Large intestine (tissue), 12 donors: ENCODE measurements at places on chromosomes 5 and 9. TPM values are rescaled to one million over a fixed set of nuclear protein-coding genes. Genes with fewer than 3 reads are reported as not detected.

GRCh38 chr5:58622936-58623871 is 40.3 kb downstream of the RAB3C start:
- peaks cover under 1% of the 10 kb centered on the region for H3K4me1 ChIP-seq
- no peaks in the 10 kb centered on the region for H3K36me3 ChIP-seq
- no peaks in the 10 kb centered on the region for H3K27me3 ChIP-seq
- DNase-seq, result no peak

- H3K27me3 ChIP-seq, result no peaks in the 10 kb centered on the region
- H3K36me3 ChIP-seq, result no peaks in the 10 kb centered on the region
- no peak for DNase-seq
- H3K4me3 ChIP-seq, result no peak overlapping the region
Measured at GRCh38 chr5:92283521-92283920, 900.4 kb upstream of the ARRDC3 start.

DNA sequence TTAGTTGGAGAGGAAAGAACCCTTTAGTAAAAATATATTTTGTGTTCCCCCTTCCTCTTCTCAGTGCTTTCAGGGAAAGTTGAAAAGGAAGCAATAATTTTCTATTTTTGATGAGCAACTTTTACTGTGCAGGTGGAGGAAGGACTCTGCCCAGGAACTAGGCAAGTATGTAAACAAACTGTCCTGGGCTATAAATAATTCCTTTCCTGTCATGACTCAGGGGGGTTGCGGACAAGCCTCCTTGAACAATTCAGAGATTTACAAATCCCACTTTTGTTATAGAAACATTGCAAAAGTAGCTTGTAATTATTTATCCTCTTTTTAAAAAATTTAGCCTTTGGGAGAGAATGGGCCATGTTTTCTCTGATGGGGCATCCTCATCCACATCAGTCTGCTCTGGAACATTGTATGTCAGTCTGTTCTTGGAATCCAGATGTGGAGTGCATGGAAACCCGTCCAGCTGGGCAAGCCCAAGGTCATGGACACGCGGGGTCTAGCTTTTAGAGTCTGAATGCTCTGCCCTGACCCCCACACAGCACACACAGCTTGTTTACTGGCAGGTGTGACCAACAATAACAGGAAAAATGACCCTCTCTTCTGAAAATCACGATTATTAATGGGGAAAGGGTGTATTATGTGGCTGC is 127.6 kb downstream of the GADD45G start:
- peaks cover 28% of the 10 kb centered on the region for H3K4me1 ChIP-seq
- H3K36me3 ChIP-seq, result no peaks in the 10 kb centered on the region

- H3K27ac ChIP-seq, result no peak overlapping the region
- H3K4me1 ChIP-seq, result no peaks in the 10 kb centered on the region
- H3K27me3 ChIP-seq, result no peaks in the 10 kb centered on the region
- H3K4me3 ChIP-seq, result no peak overlapping the region
Measured at GRCh38 chr9:105608721-105609598, 51.0 kb downstream of the FKTN start.

GRCh38 chr9:130069048-130069447 is 15.3 kb downstream of the GPR107 start:
- peaks cover 2% of the 10 kb centered on the region for H3K36me3 ChIP-seq
- H3K27me3 ChIP-seq, result no peaks in the 10 kb centered on the region
- no peak overlapping the region for H3K27ac ChIP-seq
- no peak overlapping the region for H3K4me3 ChIP-seq
- peaks cover 9% of the 10 kb centered on the region for H3K4me1 ChIP-seq
- DNase-seq, result no peak

- no peak overlapping the region for H3K4me3 ChIP-seq
- H3K27ac ChIP-seq, result no peak overlapping the region
- no peak for DNase-seq
- no peaks in the 10 kb centered on the region for H3K36me3 ChIP-seq
- H3K4me1 ChIP-seq, result peaks cover 7% of the 10 kb centered on the region
Measured at GRCh38 chr9:98432960-98433359, 177.5 kb upstream of the TBC1D2 start.

- no peaks in the 10 kb centered on the region for H3K4me1 ChIP-seq
- no peaks in the 10 kb centered on the region for H3K27me3 ChIP-seq
- H3K4me3 ChIP-seq, result no peak overlapping the region
- no peak overlapping the region for H3K27ac ChIP-seq
- no peaks in the 10 kb centered on the region for H3K36me3 ChIP-seq
- DNase-seq, result no peak
Measured at GRCh38 chr5:107149243-107150005, 521.3 kb downstream of the EFNA5 start.

DNA sequence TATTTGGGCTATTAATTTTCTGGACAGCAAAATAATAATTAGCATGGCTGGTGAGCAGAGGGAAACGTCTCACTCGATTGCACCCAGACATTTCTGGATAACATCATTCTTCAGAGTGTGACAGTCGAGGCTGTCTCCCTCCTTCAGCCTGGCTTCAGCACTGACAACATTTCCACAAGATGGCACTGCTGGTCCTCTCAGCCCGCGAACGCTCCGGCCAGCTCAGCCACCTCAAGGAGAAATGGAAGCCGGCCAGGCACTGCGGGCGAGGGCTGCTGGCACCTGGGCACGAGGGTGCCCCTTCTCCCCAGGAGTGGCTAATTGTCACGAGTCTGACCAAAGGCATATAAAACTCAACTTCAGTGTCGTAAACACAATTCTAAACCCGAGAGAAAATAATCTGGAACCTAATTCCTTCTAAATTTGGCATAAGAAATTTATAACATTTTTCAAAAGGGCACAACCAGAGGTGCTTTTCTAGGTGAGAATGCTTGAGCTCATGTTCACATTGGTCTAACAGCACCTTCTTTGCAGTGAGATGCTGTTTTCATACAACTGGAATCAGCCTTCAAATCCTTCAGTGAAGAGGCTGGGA is 65.9 kb downstream of the DAP start:
- peaks cover 5% of the 10 kb centered on the region for H3K36me3 ChIP-seq
- no peaks in the 10 kb centered on the region for H3K4me1 ChIP-seq
- H3K27me3 ChIP-seq, result no peaks in the 10 kb centered on the region
- DNase-seq, result peak; percentile 37
- H3K4me3 ChIP-seq, result no peak overlapping the region
- H3K27ac ChIP-seq, result no peak overlapping the region

- H3K36me3 ChIP-seq, result no peaks in the 10 kb centered on the region
- H3K27me3 ChIP-seq, result no peaks in the 10 kb centered on the region
- no peak overlapping the region for H3K27ac ChIP-seq
- DNase-seq, result no peak
- H3K4me1 ChIP-seq, result no peaks in the 10 kb centered on the region
Measured at GRCh38 chr5:143472576-143472975, 69.1 kb upstream of the NR3C1 start.

- H3K27ac ChIP-seq, result no peak overlapping the region
- H3K27me3 ChIP-seq, result no peaks in the 10 kb centered on the region
- no peaks in the 10 kb centered on the region for H3K36me3 ChIP-seq
- DNase-seq, result no peak
Measured at GRCh38 chr9:6133346-6134063, 82.1 kb upstream of the IL33 start.

DNA sequence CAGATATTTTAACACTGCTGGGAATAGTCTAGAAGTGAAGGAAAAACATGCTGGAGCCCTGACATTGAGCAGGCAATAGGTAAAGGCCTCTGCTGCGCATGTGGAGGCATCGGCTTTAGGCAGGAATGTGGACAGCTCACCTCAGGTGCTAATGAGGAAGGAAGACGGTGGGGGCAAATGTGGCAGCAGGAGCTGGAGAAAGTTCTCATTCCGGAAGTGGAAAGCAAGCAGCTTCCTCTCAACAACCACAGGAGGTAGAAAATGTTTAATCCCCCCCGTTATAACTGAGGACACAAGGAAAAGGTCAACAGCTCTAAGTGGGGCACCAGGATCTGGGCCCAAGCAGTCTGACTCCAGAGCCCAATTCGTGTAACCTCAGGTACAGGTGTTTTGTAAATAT is 7.6 kb upstream of the RPS14 start:
- H3K27ac ChIP-seq, result no peak overlapping the region
- DNase-seq, result no peak
- H3K36me3 ChIP-seq, result no peaks in the 10 kb centered on the region
- no peaks in the 10 kb centered on the region for H3K27me3 ChIP-seq
- no peak overlapping the region for H3K4me3 ChIP-seq

DNA sequence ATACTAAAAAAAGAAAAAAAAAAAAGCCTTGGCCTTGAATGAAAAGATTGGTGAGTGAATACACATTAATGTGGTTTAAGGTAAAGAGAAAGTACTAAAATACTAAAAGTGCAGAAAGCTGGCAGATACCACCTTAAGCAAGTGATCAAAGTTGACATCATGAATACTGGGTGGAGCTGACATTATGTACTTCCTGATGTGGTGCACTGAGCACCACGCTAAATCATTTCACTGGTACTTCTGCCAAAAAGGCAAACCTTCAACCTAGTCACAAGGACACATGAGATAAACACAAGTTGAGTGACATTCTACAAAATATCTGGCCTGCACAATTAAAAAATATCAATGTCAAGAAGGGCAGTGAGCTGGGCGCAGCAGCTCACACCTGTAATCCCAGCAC is 33.8 kb upstream of the PANK3 start:
- peaks cover 4% of the 10 kb centered on the region for H3K4me1 ChIP-seq
- no peak overlapping the region for H3K4me3 ChIP-seq
- no peak overlapping the region for H3K27ac ChIP-seq
- no peaks in the 10 kb centered on the region for H3K36me3 ChIP-seq
- DNase-seq, result peak; percentile 33

DNA sequence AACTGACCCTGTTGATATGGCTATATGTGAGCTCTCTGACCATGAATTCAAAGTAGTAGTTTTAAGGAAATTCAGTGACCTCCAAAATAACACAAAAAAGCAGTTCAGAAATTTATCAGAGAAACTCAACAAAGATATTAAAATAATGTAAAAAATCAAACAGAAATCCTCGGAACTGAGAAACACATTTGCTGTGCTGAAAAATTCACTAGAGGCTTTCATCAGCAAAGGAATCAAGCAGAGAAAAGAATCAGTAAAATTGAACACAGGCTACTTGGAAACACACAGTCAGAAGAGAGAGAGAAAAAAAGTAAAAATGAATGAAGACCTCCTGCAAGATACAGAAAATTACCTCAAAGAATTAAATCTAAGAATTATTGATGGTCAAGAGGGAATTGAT is 417.2 kb downstream of the TMEM232 start:
- no peak for DNase-seq
- no peaks in the 10 kb centered on the region for H3K36me3 ChIP-seq
- no peaks in the 10 kb centered on the region for H3K4me1 ChIP-seq
- H3K27me3 ChIP-seq, result no peaks in the 10 kb centered on the region

DNA sequence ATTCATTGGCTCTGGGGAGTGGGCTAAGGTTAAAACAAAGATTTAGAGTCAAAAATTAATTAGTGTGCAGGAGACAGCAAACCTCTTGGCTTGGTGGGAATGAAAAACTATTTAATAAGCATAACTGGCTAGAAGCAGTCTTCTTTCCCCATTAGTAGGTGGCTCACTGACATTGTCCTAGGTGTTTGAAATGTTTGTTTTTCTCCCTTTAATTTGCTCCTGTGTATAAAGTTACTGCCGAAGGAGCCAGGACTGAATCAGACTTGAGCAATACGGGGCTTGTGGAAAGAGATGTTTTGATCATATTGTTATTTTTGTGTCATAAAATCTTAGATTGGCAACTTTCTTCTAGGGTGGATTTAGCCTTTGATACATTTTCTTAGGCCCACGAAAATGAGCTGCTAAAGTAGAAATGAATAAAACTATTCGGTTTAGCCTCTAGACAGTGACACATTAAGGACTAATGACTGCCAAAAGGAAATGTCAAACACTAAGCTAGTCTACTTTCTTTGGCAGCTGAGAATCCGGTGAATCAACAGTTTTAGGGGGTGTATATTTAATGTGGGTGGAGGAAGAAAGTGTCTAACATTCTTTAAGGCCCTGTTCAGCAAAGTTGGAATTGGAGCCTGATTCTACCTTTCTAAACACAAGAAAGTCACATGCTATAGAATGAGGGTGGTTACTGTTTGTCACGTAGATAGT is 30.2 kb downstream of the LRRTM2 start:
- no peak for DNase-seq
- no peaks in the 10 kb centered on the region for H3K4me1 ChIP-seq
- H3K27ac ChIP-seq, result no peak overlapping the region
- no peak overlapping the region for H3K4me3 ChIP-seq
- H3K36me3 ChIP-seq, result no peaks in the 10 kb centered on the region
- H3K27me3 ChIP-seq, result no peaks in the 10 kb centered on the region

DNA sequence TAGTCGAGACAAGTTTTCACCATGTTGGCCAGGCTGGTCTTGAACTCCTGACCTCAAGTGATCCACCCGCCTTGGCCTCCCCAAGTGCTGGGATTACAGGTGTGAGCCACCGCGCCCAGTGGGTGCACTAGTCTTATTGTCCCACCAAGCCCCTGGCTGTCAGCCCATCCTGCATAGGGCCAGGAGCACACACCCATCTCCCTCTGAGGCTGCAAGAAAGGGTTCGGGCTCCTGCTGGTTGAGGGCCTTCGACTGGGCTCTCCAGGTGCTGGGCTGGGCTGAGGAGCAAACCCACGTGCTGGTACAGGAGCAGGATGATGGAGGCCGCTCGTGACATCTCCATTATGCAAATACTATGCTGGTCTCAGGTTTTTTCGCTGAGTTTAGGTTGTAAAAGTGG is 25.1 kb upstream of the RNF130 start:
- no peaks in the 10 kb centered on the region for H3K36me3 ChIP-seq
- H3K4me1 ChIP-seq, result no peaks in the 10 kb centered on the region
- H3K27ac ChIP-seq, result no peak overlapping the region
- DNase-seq, result no peak
- no peaks in the 10 kb centered on the region for H3K27me3 ChIP-seq
- H3K4me3 ChIP-seq, result no peak overlapping the region

DNA sequence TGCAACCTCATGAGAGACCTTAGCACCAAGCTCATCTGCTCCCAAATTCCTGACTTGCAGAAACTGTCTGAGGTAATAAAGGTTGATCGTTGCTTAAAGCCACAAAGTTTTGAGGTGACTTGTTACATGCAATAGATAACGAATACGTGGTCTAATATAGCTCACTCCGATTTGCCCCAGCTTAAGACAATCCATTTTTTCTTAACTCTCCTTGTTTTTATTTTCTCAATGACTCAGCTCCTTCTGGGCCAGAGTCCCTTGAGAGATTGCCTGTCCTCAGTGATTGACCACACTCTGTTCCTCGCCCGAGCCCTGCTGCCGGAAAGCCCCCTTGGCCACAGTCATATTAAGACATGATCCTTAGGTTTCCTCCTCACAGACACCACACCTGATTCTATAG is 63.7 kb upstream of the FANCC start:
- no peaks in the 10 kb centered on the region for H3K36me3 ChIP-seq
- no peaks in the 10 kb centered on the region for H3K4me1 ChIP-seq
- no peak for DNase-seq
- H3K4me3 ChIP-seq, result no peak overlapping the region

Gene NFIB
- polyA plus RNA-seq, result 16.6 TPM

Gene PRUNE2
- polyA plus RNA-seq, result 68.1 TPM

Gene GLIPR2
- 29.1 TPM for polyA plus RNA-seq

Gene AQP3
- 103 TPM for polyA plus RNA-seq

Gene CHMP5
- 82.0 TPM for polyA plus RNA-seq

Gene LECT2
- not detected for polyA plus RNA-seq
